ENCODE measurements at places on chromosomes 12 and 14.

GRCh38 chr14:39880965-39881364 lies 448.7 kb upstream of the FBXO33 start:
- DNase-seq, result no peak

GRCh38 chr12:12845794-12846243 lies 32.7 kb downstream of the DDX47 start:
- DNase-seq, result no peak

DNA sequence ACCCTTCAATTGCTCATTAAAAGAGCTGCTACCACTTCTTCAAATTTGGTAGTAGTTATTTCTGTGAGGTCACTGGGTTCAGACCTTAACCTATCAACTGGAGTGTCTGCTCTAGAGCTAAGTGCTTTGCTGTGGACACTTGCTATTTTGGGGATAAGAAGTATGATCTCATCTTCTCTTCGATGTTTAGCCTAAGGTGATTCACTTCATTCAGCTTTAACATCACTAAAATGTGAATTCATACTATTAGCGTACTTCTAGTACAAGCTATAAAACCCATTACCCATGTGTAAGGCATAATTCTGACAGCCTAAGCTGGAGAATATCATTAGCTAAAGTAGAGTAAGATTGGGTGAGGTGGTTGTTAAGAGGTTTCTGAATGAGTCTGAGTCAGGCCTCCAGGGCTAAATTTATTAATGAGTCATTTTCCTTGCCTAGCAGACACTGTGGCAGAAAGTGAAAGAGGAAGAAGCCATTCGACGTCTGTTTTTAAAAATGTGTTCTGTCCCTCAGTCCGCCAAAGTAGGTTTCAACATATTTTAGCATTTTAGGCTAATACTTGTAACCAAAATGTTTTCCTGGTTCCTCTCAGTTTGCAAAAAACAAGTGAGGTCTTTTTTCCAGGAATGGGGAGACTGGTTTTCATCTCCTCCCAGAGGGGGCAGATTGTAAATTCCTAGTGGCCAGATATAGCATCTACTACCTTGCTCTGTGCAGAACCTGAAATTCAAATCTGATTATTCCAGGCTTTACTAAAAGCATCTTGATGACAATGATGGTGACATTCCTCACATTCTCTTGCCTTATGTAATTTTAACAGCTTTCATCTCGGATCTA lies 103.6 kb downstream of the SSPN start:
- no peak for DNase-seq

- no peak for DNase-seq
These were observed 69.6 kb downstream of the NINJ2 start for GRCh38 chr12:593396-594270.

DNA sequence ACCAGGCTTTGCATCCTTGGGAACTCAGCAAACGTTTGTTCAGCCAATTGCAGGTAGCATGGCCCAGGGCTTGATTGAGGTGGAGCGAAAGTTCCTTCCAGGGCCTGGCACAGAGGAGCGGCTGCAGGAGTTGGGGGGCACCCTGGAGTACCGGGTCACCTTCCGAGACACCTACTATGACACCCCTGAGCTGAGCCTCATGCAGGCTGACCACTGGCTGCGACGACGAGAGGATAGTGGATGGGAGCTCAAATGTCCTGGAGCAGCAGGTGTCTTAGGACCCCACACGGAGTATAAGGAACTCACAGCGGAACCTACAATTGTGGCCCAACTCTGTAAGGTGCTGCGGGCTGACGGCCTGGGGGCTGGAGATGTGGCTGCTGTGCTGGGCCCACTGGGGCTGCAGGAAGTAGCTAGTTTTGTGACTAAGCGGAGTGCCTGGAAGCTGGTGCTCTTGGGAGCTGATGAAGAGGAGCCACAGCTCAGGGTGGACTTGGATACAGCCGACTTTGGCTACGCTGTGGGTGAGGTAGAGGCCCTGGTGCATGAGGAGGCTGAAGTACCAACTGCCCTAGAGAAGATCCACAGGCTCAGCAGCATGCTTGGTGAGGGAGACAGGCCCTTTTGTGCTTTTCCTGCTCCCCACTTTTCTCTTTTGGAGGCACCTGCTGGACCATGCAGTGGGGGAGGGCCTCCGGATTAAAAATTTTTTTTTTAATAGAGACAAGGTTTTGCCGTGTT lies 799 bp downstream of the THTPA start:
- DNase-seq, result no peak

GRCh38 chr12:1716215-1716862 lies 25.5 kb downstream of the ADIPOR2 start:
- no peak for DNase-seq

- DNase-seq, result no peak
These were observed 24.8 kb downstream of the IL26 start for GRCh38 chr12:68200854-68201253.

GRCh38 chr12:117085318-117085947 lies 13.8 kb downstream of the TESC start:
- DNase-seq, result no peak

DNA sequence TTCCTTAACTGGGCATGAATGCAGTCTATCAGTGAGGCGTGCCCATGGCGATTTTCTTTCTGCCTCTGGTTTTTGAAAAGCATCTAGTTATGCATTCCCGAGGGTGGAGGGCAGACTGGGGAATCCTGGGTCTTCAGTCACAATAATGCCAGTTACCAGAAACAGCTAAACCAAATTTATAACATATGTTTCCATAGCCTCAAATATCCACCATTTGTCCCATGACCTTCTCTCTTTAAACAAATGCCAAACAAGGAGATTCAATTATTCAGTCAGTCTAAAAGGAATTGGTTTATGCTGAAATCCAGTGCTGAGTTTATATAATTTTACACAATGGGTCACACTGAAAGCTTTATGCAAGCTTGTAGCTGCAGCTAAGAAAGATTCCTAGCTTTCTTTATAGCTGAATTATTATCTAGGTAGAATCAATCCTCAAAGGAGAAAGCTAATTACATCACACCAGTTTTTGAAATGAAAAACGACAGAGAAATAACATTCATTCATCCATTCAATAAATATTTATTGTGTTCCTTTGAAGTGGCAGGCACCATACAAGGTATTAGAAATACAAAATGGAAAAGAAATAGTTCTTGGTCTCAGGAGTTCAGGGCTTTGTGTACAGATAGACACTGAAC lies 131.3 kb upstream of the RAP1B start:
- DNase-seq, result no peak

DNA sequence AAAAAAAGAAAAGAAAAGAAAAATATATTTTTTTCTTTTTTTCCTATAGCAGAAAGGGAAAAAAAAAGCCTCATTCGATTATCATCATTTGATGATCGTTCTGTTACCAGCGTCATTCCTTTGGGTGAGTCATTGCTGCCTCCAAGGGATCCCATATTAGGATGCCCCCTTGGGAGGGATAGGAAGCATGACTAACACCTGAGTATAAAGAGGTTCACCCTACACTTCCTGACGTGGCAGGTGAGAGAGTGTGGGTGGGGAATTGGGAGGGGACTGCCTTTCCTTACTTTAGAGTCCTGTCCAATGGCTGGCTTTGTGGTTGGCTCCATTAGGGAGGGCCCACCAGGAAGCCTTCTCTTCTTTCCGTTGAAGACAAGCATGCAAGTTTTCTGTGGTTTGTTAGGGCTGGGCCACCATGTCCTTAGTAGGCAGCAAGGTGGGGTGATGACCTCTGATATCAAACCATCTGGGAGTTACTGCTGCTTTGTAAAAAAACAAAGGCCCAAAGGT lies 56.1 kb upstream of the FUT8 start:
- no peak for DNase-seq

DNA sequence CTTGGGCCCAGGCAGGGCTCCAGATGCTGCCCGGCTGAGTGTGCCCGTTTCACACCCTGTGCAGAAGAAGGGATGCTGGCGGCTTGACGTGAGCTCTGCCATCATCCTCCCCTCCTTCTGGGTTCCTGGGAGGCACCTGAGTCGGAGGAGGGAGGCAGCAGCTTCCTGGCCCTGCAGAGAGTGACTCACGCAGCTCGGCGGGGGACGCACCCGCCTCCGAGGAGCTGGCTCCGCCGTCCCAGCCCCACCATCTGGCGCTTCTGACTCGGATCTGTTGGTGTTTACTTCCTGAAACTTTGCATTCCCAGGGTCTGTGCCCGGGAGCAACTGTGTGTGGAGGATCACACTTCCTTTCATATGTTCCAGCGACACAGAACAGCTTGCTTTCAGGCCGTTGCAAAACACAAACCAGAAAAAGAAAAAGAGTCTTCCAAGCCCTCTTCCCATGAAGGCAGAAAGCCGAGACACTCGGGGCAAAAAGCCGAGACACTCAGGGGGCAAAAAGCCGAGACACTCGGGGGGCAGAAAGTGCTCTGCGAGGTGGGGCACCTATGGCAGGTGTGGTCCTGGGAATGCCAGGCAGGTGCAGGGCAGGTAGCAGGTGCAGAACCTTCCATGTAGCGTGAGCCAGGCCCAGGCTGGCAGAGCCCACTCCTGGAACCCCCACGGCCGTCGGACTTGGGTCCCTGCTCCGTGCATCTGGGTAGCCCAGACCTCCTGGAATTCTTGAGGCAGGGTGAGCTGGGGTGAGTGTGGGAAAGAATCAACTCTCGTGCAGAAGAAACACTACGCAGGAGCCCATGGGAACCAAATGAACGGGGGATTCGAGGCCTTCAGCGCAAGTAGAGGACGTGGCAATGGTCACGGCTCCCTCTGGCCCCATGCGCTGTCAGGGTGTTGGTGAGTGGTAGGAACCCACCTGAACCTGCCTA lies 27.6 kb upstream of the GALNT9 start:
- DNase-seq, result no peak

- DNase-seq, result no peak
These were observed 4.2 kb downstream of the NOC4L start for GRCh38 chr12:132148368-132149045.

DNA sequence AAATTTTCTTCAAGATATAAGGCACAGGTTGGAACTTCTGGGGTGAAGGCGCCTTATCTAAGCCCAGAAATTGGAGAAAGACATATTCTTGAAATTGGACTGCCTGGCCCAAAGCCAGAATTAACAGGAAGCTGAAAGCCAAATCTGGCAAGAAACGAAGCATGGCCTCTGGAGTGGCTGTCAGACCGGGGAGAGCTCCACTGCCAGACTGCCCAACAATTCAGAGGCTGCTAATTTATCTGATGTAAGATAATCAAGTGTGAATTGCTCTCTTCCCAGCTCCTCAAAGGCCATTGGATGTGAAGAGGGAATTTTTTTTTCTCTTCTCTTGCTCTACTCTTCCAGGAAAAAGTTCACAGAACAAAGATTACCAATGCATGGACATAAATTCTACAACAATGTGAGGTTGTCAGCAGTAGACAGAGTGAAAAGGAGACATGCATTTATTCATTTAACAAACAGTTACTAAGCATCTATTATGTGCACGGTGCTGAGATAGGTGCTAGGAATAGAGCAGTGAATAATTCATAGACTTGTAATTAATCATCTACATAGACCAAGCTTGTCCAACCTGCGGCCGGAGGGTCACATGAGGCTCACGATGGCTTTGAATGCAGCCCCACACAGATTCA lies at the start of gene GDF3:
TSS of gene GDF3 (minus strand) at position 210 of the 632 bp plus-strand sequence. CDS start at position 163, 47 bp downstream.
- DNase-seq, result no peak

DNA sequence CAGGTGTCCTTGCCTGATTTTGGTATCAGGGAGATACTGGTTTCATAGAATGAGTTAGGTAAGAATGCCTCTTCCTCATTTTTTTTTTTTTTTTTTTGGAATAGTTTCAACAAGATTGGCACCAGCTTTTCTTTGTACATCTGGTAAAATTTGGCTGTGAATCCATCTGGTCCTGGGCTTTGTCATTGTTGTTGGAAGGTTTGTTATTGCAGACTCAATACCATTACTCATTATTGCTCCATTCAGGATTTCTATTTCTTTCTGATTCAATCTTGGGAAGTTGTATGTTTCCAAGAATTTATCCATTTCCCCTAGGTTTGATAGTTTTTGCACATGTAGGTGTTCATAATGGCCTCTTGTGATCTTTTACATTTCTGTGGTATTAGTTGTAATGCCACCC lies 126.0 kb upstream of the KITLG start:
- no peak for DNase-seq

DNA sequence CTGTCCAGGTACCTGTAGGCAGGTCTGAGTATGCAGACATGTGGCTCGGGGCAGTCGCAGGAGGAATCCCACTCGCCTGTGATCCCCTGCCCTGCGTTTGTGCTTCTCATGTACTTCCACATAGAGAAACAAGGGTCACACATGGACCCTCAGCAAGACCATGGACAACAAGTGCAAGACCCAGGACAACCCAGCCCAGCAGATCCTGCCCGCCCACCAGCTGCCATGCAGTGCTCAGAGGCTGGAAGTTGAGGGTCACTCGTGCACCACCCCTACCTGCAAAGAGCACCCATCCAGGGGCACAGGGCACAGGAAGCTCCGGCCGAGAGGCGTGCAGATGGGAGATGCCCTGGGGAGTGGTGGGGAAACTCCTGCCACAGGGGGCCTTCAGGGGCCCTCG lies 67.5 kb upstream of the C14orf180 start:
- no peak for DNase-seq

GRCh38 chr12:109880938-109881337 lies 597 bp upstream of the GLTP start:
- DNase-seq, result no peak

GRCh38 chr14:52078095-52078531 lies 9.3 kb upstream of the NID2 start:
- DNase-seq, result no peak

DNA sequence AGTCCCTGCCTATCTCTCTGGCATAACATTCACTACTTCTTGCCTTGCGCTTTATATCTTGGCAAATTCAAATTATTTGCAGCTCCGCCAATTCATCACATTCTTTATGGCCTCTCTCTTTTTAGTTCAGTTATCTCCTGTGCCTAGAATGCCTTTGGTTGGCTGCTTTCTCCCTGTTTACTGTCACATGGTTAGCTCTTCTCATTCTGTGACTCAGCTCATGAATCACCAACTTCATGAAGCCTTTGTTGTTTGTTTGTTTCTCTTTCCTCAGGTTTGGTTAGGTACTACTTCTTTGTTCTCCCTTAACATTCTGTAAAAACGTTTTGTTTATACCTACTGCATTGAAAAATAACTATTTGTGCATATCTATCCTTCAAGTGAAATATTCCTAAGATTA lies 376.5 kb upstream of the GARIN6 start:
- no peak for DNase-seq

GRCh38 chr12:25005376-25005775 lies 56.5 kb upstream of the BCAT1 start:
- no peak for DNase-seq

DNA sequence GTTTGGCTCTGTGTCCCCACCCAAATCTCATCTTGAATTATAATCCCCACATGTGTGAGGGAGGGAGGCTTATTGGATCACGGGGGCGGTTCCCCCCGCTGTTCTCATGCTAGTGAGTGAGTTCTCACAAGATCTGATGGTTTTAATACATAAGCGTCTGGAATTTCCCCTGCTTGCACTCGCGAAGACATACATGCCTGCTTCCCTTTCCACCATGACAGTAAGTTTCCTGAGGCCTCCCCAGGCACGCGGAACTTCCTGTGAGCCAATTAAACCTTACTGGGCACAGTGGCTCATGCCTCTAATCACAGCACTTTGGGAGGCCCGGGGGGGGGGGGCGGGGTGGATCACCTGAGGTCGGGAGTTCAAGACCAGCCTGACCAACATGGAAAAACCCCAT lies 60.8 kb downstream of the R3HDM2 start:
- no peak for DNase-seq

- DNase-seq, result no peak
These were observed 2.9 kb downstream of the MYL6 start for GRCh38 chr12:56160894-56161689.
